ENCODE measurements at places on chromosomes 13 and 19. TPM values are rescaled to one million over a fixed set of nuclear protein-coding genes. Genes with fewer than 3 reads are reported as not detected.

Gene CGB2
- not detected for total RNA-seq

Gene CEACAM5
- total RNA-seq, result not detected

Gene DLL3
- not detected for total RNA-seq

Gene BRME1
- 2.5 TPM for total RNA-seq

Gene DIRAS1
- 0.70 TPM for total RNA-seq

Gene PABPC3
- 0.47 TPM for total RNA-seq

Gene HSD11B1L
- 4.4 TPM for total RNA-seq

Gene NDUFB7
- total RNA-seq, result 47.9 TPM

Gene CYP2A6
- total RNA-seq, result not detected

Gene CRX
- not detected for total RNA-seq

Gene OR7G3
- total RNA-seq, result not detected

Gene CYP4F11
- total RNA-seq, result 0.16 TPM

Gene CEACAM3
- not detected for total RNA-seq

Gene TMEM145
- total RNA-seq, result not detected

Gene WDR87
- total RNA-seq, result not detected

Gene CYP2F1
- not detected for total RNA-seq

Gene FARP1
- 0.51 TPM for total RNA-seq

Gene CCDC194
- 2.6 TPM for total RNA-seq

Gene PSG7
- total RNA-seq, result not detected

Gene PIBF1
- total RNA-seq, result 35.1 TPM

Gene MYADM
- 163 TPM for total RNA-seq

Gene GGN
- 0.40 TPM for total RNA-seq

Gene KLK14
- total RNA-seq, result 0.59 TPM

Gene YIPF2
- total RNA-seq, result 32.6 TPM

Gene FXYD1
- total RNA-seq, result 0.70 TPM

Gene CHST8
- not detected for total RNA-seq

Gene CACNG7
- total RNA-seq, result not detected

Gene ERCC5
- 114 TPM for total RNA-seq

Gene ERICH4
- not detected for total RNA-seq

Gene CCNE1
- total RNA-seq, result 10.1 TPM

Gene RAX2
- not detected for total RNA-seq

Gene PSG2
- not detected for total RNA-seq

Gene CEACAM8
- total RNA-seq, result not detected

Gene CYP2S1
- 0.20 TPM for total RNA-seq

Gene SBNO2
- total RNA-seq, result 115 TPM

Gene SULT2B1
- not detected for total RNA-seq

Gene OR7A5
- total RNA-seq, result not detected

Gene NECTIN2
- total RNA-seq, result 1.4 TPM

Gene CA11
- 13.7 TPM for total RNA-seq

Gene MEF2B
- total RNA-seq, result 4.2 TPM

Gene ZNF20
- not detected for total RNA-seq

Gene SERP2
- total RNA-seq, result not detected

Gene SIGLEC12
- not detected for total RNA-seq

Gene ZNF471
- 3.5 TPM for total RNA-seq

Measured in T-cell (primary cell).